Activated T-cell treated with anti-CD3 and anti-CD28 coated beads, Interleukin-2, amount 50 U/mL, for 24 hours (primary cell): ENCODE measurements at places on chromosomes 4 and X.

- no peak for DNase-seq
Measured at GRCh38 chr4:39442998-39443397, 15.7 kb downstream of the RPL9 start.

- DNase-seq: peak; percentile 89
Measured at GRCh38 chr4:337143-337931, at the start of gene ZNF141. ZNF141 (plus strand) TSS chr4:337814; CDS start chr4:337984, 170 bp downstream.

DNA sequence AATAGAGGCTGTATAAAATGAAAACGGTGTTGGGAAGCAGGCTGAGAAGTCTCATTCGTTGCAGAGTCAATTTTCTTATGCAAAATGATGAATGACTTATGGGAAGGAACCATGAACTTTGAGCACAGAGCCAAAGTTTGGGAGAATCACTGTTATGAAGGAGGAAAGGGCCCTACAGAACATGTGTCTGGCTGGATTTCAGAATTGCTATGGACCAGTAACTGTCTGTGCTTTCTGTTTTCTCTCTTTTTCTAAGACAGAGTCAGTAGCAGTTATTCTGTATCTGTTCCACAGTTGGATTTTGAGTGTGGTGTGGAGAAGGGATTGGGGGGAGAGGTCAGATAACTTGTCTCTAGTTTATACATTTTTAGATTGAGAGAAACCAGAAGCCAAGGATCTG lies 265.0 kb upstream of the HS3ST1 start:
- DNase-seq: no peak

DNA sequence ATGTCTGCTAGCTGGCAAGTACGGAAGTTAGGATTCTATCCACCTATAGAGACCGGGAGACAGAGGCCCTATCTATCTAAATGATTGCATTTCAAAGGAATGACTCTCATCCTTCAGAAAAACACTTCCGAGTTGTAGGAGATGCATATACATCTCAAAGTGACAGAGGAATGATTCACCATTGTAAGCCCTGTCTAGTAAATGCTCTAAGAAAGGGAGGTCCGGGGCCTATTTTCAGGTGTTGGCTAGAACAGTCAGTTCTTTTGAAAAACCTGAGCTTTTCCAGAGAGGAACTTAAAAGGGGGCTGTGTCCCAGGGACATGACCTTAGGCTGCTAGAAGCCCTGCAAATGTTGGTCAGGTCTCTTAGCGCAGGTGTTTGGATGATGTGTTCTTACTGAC lies 262.9 kb upstream of the IL1RAPL1 start:
- no peak for DNase-seq

GRCh38 chrX:70480660-70481018 lies 36.0 kb downstream of the DLG3 start:
- no peak for DNase-seq

GRCh38 chrX:153645151-153645550 lies 1.9 kb upstream of the DUSP9 start:
- no peak for DNase-seq

DNA sequence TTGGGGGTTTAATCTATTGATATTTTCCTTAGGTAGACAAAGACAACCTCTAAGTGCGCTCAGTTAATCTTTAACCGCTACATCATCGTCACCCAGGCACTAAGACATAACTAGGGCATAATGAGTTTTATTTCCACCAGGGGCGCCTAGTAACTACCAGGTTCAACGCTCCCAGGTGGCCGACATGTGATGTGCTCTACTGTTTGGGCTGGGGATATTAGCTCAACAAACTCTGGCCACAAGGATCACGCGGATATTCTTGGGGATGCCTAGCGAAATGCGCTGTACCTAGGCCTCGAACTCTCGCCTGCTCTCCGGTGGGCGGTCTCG lies 915 bp upstream of the RAB33B start:
- DNase-seq: no peak

DNA sequence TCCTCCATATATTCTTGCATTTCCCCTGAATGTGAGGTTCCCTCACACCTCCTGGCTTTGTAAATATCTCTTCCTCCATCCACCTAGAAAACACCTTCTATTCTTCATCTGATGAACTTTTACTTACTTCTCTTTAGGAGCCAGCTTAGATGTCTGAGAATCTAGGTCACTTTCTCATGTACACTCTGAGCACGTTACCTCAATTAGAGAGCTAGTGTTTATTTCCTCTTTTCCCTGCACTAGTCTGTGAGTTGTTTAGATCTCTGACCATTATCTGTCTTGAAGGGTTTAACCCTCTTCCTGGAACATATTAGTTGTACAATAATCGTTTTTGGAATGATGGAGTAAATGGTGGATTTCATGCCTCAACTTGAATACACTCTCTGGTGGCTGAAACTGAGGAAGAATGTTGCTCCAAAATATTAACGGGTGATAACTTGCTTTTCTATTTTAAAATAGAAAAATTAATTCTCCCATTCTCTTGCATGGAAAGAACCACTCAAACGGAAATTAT lies 8.5 kb upstream of the NEIL3 start:
- no peak for DNase-seq
